ENCODE measurements at places on chromosomes 1 and 21.

GRCh38 chr1:36142121-36142520 is 7.2 kb downstream of the TRAPPC3 start:
- no peak for DNase-seq

- no peak for DNase-seq
Measured at GRCh38 chr21:38416791-38417190, 81.5 kb downstream of the ERG start.

- DNase-seq, result no peak
Measured at GRCh38 chr21:16243396-16243795, 513.6 kb downstream of the USP25 start.

DNA sequence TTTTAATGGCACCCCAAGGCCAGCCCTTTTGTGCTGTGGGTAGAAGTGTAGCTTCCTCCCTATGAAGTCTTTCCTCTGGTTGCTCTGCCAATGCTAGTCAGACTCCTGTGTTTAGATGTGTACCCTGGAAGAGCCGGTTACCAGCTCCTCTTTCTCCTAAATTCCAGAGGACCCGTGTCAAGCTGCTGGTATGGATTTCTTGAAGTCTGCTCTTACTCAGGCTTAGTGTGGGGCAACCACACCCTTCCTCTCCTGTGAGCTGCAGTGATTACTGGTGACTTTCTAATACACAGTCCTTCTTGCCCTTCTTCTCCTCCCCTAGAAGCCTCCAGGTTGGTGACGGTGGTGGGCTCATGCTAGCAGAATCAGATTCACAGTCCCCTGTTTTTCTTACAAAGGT is 74.1 kb upstream of the AKT3 start:
- DNase-seq, result no peak

- DNase-seq, result no peak
Measured at GRCh38 chr1:198132060-198132781, 24.6 kb upstream of the NEK7 start.

DNA sequence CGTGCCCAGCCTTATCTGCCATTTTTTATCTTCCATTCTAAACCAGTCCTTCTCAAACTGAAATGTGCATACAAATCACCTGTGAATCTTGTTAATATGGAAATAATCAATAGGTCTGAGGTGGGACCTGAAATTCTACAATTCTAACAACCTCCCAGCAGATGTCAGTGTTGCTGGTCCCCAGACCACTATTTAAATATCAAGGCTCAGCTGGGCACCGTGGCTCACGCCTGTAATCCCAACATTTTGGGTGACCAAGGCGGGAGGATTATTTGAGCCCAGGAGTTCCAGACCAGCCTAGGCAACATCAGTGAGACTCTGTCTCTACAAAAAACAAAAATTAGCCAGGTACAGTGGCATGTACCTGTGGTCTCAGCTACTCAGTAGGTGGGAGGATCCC is 4.1 kb downstream of the UQCRHL start:
- DNase-seq, result peak; percentile 26

DNA sequence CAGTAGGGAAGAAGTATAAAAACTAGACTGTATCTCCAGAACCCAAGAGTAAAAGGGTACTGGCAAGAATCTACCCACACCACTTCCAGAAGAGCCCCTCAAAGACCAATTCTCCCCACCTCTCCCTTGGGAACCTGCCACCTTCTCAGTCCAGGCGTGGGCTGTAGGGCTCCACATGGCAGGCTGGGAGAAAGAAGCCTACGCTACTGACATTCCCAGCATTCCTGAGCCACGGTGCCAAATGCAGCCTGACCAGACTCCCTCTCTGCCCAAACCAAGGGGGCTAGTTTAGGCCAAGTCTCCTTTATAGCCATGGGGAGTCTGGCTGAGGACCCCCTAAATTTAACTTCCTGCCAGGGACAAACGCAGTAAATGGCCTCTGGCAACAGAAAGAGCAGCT is 2.0 kb downstream of the UBE2Q1 start:
- no peak for DNase-seq

DNA sequence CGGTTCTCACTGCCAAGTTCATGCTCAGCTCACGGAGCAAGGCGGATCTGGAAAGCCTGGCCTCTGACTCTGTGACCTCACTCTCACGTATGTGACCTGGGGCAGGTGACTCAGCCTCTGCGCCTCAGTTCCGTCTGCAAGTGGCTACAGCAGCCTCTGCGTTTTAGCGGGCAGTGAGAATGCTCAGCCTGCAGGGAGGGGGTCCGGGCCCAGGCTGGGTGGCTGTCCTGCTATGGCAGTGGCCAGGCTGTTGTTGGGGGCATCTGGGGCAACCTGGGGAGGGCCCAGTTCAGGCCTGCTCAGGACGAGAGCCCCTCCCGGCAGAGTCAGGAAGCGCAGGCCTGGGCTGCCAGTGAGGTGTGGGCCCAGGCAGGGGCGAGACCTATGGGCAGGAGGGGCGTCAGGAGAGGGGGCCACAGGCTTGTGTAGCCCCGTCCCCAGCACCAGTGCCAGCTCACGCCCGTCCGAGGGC is 27.9 kb downstream of the ARHGEF16 start:
- no peak for DNase-seq

DNA sequence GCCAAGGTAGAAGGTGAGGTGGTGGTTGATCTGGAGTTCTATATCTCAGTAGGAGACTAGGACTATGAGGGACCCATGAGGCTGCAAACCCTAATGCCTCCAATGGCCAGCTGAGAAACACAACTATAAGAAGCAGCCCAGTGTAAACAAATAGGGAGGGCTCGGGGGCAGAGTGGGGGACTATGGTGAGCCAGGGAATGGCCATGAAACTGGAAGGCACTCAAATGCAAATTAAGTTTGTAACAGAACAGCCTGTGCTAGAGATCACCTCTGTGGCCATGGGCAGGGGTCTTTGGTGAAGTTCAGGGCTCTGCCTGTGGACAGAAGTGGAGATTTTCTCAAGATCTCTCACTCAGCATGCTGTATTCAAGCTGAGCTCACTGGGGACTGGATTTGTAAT is 187.1 kb downstream of the GRIK3 start:
- no peak for DNase-seq

DNA sequence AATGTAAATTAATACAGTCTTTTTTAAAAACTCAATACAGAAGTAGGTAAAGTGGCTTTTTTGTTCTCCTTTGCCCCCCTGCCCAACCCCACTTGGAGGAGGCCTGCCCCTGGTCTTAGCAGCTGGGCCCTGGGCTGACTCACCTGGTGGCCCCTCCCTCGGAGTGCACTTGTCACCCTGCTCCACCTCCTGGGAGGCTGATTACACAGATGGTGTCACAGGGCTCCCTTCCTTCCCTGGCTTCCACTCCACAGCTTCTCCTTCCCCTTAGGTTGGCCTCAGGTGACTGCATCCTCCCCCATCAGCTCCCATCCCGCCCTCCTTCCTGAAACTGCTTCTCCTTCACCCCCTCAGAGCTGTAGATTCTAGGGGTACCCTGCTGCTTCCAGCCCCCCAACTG is 11.7 kb upstream of the CAPN9 start:
- DNase-seq, result no peak

GRCh38 chr1:85445906-85446305 is 19.1 kb downstream of the DDAH1 start:
- DNase-seq, result no peak

DNA sequence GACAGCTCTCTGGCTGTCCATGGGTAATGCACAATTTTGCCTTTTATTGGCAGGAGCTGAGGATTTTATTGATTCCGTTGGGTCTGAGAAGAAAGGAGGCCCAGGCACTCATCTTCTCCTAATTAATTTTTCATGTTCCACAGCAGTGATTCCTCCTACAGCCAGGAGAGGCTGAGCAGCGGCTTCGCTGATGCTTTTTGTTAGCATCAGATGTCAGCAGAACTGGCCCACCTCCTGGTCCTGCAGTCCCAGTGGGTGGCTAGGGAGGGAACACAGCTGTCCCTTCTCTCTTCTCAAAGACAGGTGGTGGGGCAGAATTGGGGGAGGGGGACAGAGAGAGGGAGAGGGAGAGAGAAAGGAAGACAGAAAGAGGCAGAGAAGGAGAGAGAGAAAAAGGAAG is 5.7 kb downstream of the MT1HL1 start:
- no peak for DNase-seq

DNA sequence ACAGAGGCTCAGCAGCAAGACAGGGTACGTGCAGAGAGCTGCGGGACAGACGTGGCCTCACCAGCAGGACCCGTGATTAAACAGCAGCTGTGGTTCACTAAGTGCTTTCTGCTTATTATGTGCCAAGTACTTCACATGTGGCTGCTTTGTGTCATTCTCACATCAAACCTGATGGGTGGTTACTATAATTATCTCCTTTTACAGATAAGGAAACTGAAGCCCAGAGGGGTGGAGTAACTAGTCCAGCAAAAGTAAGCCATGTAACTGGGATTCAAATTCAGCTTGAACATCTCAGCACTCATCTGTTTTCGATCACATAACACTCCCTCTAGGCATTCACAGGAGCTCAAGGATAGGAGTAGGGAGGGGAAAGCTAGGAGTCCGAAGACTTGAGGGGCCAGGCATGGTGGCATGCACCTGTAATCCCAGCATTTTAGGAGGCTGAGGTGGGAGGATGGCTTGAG is 50.8 kb upstream of the CLIC4 start:
- no peak for DNase-seq

- no peak for DNase-seq
Measured at GRCh38 chr1:36763771-36764170, 270.5 kb downstream of the GRIK3 start.

DNA sequence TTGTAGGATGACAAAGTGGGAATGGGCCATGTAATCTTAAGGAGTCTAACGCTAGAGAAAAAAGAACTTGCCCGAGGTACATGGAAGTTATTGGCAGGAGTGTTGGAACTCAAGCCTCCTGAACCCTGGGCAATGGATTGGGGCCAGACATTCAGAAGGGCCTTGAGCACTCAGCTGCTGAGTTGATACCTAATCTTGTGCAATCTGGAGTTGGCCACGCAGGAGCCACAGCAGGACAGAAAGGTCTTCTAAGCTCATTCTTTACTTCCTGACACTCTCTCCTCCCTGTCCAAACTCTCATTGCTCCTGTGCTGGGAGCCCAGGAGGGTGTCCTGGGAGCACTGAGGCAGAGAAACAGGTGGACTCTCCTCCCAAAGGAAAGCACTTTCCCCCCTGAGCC is 25.1 kb upstream of the CSF1 start:
- no peak for DNase-seq

- DNase-seq, result peak; percentile 71
Measured at GRCh38 chr1:117367046-117368025, at the start of gene MAN1A2. TSS of gene MAN1A2 (plus strand) at chr1:117367449. CDS start at chr1:117368184, 735 bp downstream.

DNA sequence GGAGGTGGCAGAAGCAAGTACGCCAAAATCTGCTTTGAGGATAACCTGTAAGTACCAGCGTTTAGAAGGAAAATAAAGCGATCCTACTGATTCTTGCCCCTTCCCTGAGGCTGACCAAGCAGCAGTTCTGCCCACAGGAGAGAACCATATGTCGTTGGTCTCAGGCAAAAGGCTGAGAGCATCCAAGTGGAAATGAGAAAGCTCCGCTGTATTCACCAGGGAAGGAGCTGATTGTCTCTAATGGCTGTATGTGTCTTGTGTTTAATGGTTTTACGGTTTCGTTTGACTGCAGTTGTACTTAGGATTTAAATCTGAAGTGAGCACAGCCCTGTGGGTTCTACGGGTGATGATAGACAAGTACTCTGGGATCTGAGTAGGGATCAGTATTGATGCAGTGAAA is 21.9 kb downstream of the FAM3B start:
- DNase-seq, result no peak

- peak; percentile 36 for DNase-seq
Measured at GRCh38 chr1:31154632-31155215, 85.0 kb downstream of the NKAIN1 start.

DNA sequence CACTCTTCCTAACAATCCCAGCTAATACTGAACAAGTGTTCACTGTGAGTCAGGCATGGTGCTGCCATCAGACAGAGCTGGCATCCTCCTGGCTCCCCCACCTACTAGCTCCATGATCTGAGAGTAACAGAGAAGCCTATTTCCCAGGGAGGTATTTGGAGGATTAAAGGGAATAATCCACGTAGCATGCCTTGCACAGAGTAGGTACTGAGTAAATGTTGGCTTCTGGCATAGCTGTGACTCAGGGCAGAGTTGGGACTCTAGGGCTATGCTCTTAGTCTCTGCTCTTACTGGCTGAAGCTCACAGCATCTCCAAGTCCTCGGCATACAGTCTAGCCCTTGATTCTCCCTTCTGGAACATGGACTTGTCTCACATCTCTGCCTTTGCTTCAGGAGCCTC is 8.2 kb downstream of the ARHGEF19 start:
- no peak for DNase-seq

- no peak for DNase-seq
Measured at GRCh38 chr1:17251701-17252376, 2.9 kb downstream of the PADI3 start.

DNA sequence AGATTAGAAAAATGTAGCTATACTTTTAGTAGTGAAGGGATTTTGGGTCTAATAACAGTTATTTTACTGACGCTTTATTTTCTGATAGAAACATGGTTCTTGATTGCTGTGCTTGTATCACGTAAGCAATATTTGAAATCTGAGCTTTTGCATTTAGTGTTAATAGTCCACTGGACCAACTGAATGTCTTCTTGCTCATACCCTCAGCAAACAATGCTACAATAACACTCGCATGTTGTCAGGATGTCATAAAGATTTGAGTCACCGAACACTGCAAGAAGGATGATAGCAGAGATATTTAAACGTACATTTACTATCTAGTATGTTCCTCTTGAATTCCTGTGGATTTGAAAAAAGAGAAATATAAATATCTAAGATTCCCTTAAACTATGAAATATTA is 7.5 kb downstream of the DYRK1A start:
- no peak for DNase-seq

GRCh38 chr21:23463365-23463764 is 2143.9 kb downstream of the MRPL39 start:
- no peak for DNase-seq

DNA sequence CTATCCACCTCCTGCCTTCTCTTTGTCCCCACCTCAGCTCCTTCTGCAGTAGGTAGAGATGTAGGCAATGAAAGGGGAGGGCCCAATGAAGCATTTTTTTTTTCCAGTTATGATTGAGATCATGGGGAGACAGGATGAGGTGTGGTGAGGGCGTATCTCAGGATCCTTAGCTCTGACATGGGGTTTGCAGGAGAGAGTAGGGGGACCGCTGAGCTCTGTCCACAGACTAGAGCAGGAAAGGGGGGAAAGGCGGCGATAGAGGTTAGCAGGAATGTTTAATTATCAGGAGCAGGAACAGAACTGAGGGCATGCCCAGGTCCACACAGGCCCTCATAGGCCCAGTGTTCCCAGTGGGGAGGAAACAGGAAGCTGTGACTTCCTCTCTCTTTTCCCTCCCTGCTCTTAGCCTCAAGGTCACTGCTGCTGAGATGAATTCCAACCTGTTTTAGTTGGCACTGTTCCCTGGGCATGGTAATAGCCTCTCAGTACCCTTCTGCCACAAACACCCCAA is 901 bp upstream of the RXFP4 start:
- no peak for DNase-seq

- DNase-seq, result no peak
Measured at GRCh38 chr1:90994461-90994860, 27.4 kb downstream of the ZNF644 start.

DNA sequence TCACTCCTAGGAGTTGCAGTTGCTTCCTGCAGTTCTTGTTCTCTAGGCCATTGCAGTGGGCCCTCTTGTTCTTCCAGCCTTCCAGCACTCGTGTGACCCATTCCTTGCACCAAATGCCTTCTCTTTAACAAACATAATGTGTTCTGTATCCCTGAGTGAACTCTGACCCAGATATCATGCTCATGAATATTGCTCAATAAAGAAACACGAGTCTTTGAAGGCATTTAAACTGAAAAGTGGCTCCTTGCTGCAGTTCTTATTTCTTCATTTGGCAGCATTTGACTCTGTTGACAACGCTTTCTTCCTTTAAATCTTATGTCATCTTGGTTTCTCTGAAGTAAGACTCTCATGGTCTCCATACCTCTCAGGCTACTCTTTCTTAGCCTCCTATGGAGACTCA is 100.7 kb upstream of the PDE4B start:
- DNase-seq, result no peak

GRCh38 chr21:45496968-45497845 is 45.0 kb downstream of the SLC19A1 start:
- DNase-seq, result no peak

All from memory B cell (primary cell).